A549 treated with Hydrocortisone at 1 μM for 4 hours (cell line): ENCODE measurements at places on chromosomes 13 and 19. TPM values are rescaled to one million over a fixed set of nuclear protein-coding genes. Genes with fewer than 3 reads are reported as not detected.

The ZNF566 gene
- 7.9 to 10.3 TPM (median 9.6 TPM) in 5 replicates for total RNA-seq

The MRPL57 gene
- 17.4 to 25.6 TPM (median 24.4 TPM) in 5 replicates for total RNA-seq

The CTXN1 gene
- 7.7 to 21.3 TPM (median 20.5 TPM) in 5 replicates for total RNA-seq

The ZNF569 gene
- 4.0 to 6.1 TPM (median 4.9 TPM) in 5 replicates for total RNA-seq

The RFX2 gene
- total RNA-seq: 6.1 to 7.7 TPM (median 7.1 TPM) in 5 replicates
